ENCODE measurements at places on chromosomes 2 and 18.
A peak's percentile ranks its signal among the peaks of the same experiment; 100 is the strongest.

- no peak for DNase-seq
Observed at GRCh38 chr2:236171181-236171679, 3.0 kb upstream of the GBX2 start.

DNA sequence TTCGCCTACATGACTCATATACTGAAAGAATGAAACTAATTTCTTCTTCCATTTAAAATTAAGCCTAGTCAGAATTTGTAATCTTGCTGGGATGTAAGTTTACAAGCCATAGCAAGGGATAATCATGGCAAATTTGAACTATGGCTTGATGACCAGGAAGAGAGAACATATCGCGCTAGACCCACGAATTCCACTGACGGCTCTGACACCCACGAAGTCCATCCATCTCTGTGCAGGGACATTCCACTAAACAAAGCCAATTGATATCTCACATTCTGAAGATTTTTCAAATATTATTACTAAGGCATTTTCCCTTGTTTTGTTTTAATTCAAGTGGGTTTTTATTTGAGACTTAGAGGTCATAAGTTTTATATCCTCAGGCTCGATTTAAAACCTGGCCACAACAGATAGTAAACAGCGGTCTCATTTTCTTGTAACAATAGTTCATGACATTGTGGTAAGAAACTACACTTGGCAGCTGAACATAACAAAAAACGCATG is 113.0 kb downstream of the QPCT start:
- DNase-seq, result no peak

- DNase-seq, result no peak
Observed at GRCh38 chr2:174573621-174574081, 24.0 kb downstream of the WIPF1 start.

DNA sequence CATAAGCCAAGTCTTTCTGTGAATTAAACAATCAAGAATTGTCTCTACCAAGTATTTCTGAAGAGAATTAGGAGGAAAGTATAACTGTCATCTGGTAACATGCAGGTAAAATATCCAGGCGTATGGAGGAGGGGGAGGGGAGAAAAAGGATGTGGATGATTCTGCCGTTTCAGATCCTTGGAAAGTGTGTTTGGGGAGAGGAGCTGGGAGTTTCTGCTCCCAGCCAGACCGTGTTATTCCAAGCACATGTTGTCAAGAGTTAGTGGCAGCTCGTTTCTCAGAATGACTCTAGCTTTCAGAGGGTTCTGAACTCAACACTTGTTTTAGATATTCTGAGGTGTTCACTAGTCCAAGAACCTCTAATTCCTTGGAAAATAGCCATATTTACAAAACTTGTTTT is 137.6 kb downstream of the FAM124B start:
- no peak for DNase-seq

DNA sequence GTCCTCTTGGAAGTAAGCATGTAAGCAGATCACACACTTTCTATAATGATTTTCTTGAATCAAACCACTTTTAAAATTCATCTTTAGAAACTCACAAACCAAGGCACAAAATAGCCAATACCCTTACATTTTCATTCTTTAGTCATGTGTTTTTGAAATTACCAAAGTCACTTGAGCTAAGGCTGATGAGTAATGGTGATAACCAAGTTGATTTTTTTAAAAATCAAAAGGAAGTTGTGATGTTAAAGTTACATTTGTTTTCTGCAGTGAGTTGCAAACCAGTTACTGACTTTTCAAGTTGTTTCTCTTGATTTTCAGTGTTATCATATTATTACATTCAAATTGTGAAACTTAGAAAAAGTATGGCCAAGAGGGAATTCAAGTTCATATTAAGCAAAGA is 21.5 kb upstream of the IL18RAP start:
- no peak for DNase-seq

GRCh38 chr2:230658877-230659652 is 53.6 kb upstream of the CAB39 start:
- DNase-seq, result no peak

DNA sequence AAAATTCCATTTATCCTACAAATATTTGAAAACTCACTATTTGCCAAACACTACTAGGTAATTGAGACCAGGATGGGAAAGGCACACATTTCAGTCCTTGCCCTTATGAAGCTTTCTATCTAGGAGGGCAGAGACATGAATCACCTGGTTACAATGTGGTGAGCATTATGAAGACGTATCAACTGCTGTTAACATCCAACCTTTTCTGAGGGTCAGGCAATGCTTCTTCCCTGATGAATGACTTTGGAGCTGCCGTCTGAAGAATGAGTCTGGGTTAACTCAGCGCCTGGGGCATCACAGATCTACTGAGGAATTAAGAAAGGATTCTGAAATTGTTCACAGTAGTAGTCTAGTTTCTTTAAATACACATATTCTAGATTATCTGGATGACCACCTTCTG is 62.1 kb upstream of the NOSTRIN start:
- DNase-seq, result no peak

- no peak for DNase-seq
Observed at GRCh38 chr2:11514081-11514730, 19.6 kb upstream of the GREB1 start.

DNA sequence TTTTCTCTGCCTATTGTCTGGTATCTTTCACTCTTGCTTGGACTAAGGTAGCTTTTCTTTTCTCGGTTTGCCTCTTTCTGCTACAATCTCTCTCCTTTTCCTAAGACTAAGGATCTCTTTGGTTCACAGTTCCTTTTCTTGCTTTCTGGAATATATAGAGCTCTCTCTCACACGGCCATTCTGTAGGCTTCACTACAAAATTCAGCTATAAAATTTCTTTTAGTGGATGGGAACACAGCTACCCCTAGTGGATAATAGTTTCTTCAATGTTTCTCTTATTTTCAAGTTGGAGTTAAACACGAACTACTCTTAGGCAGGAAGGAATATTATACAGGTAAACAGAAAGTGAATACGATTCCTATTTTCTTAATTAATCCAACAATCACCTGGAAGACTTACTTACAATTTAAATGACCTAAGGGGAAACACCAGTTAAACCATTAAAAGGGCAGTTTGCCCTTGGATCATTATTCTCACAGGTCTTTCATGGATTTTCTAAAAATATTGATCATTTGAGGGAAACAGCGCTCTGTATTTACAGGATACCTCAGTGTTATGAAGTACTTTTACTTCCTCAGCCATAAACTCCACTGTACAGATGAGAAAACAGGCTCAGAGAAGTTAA is 140.5 kb downstream of the LRP2 start:
- peak; percentile 13 for DNase-seq

DNA sequence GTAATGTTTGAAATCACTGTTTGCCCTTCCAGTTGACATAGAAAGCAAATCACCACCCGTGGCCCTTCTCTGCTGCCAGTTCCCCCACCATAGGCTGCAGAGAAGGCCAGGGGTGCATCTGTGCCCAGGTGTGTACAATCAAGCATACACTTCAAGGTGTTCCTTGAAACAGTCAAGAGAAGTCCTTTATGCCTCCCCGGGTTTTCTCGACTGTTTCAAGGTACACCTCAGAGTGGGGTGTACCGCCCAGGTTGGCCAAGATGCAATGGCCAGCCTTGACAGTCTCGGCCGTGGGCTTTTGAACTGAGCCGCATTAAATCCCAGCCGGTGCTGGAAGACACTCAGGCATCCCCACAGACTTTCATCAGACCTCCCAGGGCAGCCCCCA is 21.0 kb upstream of the ATP9B start:
- DNase-seq, result no peak

DNA sequence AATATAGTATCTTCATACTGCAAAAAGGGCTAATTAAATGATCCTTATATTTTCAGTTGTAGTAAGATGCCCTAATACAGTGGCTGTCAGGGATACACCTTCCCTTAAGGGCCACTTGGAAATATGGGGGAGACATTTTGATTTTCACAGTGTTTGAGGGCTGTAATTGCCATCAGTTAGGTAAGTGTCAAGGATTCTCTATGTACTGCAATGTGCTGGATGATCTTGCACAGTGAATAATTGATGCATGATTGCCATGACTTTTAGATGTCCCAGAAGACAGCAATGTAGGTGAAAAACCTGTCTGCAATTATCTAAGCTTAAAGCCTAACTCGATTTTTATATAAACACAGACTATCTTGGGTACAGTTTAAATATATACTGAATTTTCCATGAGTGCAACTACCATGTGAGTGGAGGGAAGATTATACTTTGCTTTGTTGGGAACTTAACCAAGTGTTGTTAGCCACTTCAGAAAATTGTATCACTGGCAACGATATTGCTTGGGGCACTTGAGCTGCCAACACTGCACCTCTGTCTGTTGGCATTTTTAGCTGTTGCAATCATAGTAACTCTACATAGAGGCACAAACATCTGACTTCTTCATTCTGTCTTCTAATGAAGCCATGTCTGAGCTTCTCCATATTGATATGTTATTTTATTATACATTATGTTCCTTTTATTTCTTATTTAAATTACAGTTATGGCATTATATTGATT is 45.2 kb downstream of the MAIP1 start:
- no peak for DNase-seq

GRCh38 chr2:95121407-95122196 is at the start of gene MRPS5:
Gene MRPS5, minus strand, starts transcription at chr2:95121808. Its CDS starts 17 bp downstream, at chr2:95121791.
- peak; percentile 86 for DNase-seq

- no peak for DNase-seq
Observed at GRCh38 chr2:220811952-220812570, 760.0 kb downstream of the EPHA4 start.

DNA sequence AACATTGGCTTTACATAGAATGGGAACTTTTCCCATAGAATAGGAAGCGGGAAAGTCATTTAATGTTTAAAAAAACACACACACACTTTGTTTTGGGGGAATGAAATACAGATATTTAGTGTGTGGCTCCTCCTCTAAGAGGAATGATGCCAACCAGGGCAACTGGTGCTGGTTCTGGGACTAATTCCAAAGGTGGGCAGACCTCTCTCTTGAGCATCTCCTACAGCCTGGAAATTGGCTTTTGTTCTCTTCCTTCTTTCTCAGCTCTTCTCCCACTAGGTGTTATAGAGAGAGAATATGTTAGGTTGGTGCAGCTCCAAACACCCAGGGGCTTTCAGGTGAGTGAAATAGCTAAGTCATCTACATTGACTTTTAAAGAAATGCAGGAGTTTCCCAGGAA is 190.1 kb downstream of the RAD51AP2 start:
- no peak for DNase-seq

All from midbrain (tissue), 1 donor.